ENCODE measurements at places on chromosomes 6 and 20.

GRCh38 chr6:116016846-116017545 lies 43.7 kb downstream of the FRK start:
- DNase-seq = no peak

DNA sequence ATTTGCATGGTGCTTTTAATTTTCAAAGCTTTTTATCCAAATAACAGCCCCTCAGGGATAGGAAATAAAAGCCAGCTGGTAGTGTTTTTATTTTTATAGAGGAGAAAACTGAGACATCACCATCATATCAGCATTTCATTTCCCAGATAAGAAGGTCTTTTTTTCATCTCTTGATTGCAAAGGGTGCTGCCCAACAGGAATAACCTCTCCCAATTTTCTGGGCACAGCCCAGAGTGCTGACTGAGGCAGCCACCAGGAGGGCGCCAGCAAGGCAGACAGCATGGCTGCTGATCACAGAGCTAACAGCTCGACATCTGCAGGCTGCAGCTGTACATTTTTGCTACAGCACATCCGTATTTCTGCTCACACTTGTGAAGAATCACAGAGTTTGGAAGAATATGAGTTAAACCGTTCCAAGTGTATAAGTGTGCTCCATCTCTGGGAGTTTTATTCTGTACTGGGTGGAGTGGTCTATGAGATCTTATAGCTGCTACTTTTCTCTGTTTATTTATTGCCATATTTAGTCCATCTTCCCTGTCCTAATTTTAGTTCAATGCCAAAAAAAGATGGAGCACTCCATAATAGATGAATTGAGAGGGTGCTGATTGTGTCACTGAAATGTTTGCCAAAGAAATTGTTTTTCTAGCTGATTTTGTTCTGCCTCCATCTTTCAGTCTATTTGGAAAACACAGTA lies 85.5 kb upstream of the C20orf144 start:
- no peak for DNase-seq

DNA sequence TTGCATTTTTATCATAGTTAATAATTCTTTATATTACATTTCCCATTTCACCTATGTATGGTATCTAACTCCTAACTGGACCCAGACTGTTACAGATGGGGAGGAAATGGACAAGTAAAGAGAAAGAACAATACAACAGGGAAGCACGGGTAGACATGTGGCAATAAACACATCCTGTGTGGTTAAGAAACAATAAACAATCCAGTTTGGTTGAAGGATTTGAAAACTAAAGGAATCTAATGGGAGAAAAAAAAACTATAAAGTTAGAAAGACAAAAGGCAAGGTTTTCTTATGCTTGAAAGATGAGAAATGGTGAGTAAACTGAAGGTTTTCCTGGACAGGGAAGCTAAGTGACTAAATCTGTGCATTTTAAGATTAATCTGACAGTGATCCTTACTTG lies 34.9 kb upstream of the ALDH8A1 start:
- no peak for DNase-seq

- no peak for DNase-seq
Measured at GRCh38 chr6:125114248-125114858, 39.2 kb upstream of the TPD52L1 start.

- no peak for DNase-seq
Measured at GRCh38 chr6:85678026-85678601, 35.4 kb upstream of the SYNCRIP start.

Measured in HL-60 (cell line).